ENCODE measurements at places on chromosomes 6 and 20. TPM values are rescaled to one million over a fixed set of nuclear protein-coding genes. Genes with fewer than 3 reads are reported as not detected.

DNA sequence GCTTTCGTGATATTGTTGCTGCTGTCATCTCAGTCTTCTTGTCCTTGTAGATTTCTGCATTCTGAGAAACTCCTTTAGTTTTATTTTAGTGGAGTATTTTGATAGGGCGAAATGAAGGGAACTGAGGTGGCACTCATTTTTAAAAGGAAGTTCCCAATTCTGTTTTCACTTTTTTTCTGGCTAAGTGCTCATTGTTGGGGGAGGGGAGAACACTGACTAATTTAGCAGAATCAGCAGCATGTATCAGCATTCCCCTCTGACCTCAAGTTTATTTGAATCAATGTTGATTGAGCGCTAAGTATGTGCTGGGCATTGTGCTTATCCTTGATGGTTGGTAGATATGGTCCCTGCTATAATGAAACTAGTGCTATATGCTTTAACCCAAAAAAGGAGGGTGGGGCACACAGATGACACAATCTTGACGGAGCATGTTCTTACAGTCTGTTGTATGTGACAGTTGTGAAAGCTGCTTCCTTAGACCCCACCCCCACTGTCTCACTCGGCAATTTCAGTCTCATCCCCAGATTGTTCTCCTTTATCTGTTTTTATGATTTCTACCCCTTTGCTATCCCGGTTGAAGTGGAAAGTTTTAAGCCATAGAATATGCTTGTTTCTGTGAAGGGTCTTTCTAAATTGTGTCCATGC is 262.4 kb downstream of the SOX4 start:
- no peak overlapping the region for H3K27ac ChIP-seq
- no peak for DNase-seq
- no peak overlapping the region for H3K4me3 ChIP-seq
- H3K27me3 ChIP-seq, result peaks cover 8% of the 10 kb centered on the region
- peaks cover 11% of the 10 kb centered on the region for H3K4me1 ChIP-seq

DNA sequence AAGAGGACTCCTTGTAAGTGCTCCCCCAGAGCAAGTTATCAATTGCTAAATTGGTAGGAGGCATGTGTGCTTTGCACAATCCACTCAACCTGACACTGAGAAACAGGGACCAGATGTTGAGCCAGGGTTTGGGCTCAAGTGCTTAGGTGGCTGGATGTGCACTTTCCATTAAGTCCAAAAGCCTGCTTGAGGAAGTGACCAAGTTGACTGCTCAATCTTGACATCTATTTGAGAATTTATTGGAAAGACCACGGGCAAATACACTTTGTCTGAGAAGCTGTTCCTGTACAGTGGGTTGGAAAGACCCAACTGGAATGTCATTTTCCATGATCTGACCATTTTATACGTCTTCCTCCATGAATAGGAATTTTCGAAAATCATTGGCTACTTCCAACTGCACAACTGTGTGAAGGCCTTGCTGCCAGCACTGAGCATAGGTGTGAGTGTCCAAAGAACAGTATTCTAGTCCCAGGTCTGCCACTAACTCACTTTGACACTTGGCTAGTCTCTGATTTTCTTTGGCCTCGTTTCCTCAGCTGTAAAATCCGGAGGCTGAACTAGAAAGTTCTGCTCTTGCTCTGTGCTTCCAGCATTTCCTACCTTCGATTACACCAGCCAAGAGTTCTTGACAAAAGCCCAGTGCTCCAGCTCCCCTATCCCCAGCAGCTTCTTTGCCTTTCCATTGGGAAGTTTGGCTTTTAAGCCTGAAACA is 186.9 kb upstream of the ECI2 start:
- no peaks in the 10 kb centered on the region for H3K4me1 ChIP-seq
- H3K27ac ChIP-seq, result no peak overlapping the region
- no peak for DNase-seq
- H3K36me3 ChIP-seq, result no peaks in the 10 kb centered on the region
- no peak overlapping the region for H3K4me3 ChIP-seq

- H3K36me3 ChIP-seq, result no peaks in the 10 kb centered on the region
- no peaks in the 10 kb centered on the region for H3K4me1 ChIP-seq
- no peak for DNase-seq
- H3K27ac ChIP-seq, result no peak overlapping the region
Observed at GRCh38 chr6:119757467-119757866, 407.9 kb upstream of the MAN1A1 start.

DNA sequence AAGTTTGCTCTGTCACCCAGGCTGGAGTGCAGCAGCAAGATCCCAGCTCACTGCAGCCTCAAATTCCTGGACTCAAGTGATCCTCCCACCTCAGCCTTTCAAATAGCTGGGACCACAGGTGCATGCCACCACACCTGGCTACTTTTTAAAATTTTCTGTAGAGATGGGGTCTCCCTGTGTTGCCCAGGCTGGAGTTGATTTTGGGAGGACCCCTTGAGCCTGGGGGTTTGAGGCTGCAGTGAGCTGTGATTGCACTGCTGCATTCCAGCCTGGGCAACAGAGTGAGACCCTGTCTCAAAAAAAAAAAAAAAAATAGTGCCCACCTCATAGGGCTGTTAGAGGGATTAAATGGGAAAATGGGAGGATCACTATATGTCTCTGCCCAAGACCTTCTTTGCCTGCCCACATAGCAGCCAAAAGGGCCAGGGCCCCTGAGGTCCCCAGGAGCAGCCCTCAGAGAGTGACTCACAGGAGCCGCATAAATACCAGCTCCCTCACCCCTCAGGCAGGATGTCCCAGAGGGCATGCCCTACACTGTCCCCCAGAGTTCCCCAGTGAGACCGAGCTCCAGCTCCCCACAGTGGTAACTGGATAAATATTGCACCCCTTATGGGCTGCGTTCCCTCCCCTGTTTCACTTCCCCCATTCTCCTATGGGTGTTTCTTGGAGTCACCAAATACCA is 11.7 kb upstream of the MDGA1 start:
- H3K36me3 ChIP-seq, result no peaks in the 10 kb centered on the region
- DNase-seq, result no peak
- H3K27ac ChIP-seq, result no peak overlapping the region

GRCh38 chr20:15332711-15333160 is 995.3 kb upstream of the FLRT3 start:
- H3K4me1 ChIP-seq, result no peaks in the 10 kb centered on the region
- H3K4me3 ChIP-seq, result no peak overlapping the region
- no peaks in the 10 kb centered on the region for H3K36me3 ChIP-seq
- no peak overlapping the region for H3K27ac ChIP-seq

- H3K4me3 ChIP-seq, result no peak overlapping the region
- H3K36me3 ChIP-seq, result no peaks in the 10 kb centered on the region
- H3K27me3 ChIP-seq, result no peaks in the 10 kb centered on the region
Observed at GRCh38 chr20:53786071-53786444, 192.4 kb upstream of the ZNF217 start.

DNA sequence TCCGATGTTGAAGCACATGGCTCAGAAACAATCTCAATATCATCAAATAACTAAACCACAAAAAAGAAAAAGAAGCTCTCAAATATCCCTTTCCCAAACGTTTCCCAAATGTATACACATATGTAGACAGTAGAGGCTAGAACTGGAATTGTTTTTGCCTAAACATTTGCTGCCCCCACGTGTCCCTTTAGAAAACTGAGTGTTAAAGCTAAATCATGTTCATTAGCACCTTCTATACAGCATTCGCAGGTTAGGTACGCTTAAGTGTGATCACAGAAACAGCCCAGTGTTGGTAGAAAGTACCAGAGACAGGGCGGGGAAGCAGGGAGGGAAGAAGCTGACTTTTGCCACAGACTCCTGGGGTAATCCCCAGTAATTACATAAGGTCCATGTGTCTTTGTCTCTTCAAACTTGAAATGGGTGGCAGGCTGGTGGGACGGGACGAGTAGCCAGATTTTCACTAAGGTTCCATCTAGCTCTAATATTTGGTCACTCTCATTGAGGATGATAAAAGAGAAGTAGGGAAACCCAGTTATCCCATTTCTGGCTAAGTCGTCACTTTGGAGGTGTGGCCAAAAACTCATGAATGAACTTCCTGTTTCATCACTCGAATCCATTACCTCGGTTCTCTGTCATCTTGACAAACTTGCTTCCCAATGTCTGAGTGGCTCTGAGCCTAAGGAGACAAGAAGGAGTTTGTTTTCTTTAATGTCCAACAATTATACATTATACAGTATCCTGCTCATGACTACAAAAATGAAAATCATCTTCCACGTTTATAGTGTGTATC is 15.0 kb upstream of the TFAP2A start:
- no peak for DNase-seq
- no peaks in the 10 kb centered on the region for H3K36me3 ChIP-seq
- H3K27me3 ChIP-seq, result peaks cover 44% of the 10 kb centered on the region
- no peak overlapping the region for H3K27ac ChIP-seq
- H3K4me1 ChIP-seq, result peaks cover 12% of the 10 kb centered on the region
- peak overlapping the region; percentile 68 for H3K4me3 ChIP-seq

DNA sequence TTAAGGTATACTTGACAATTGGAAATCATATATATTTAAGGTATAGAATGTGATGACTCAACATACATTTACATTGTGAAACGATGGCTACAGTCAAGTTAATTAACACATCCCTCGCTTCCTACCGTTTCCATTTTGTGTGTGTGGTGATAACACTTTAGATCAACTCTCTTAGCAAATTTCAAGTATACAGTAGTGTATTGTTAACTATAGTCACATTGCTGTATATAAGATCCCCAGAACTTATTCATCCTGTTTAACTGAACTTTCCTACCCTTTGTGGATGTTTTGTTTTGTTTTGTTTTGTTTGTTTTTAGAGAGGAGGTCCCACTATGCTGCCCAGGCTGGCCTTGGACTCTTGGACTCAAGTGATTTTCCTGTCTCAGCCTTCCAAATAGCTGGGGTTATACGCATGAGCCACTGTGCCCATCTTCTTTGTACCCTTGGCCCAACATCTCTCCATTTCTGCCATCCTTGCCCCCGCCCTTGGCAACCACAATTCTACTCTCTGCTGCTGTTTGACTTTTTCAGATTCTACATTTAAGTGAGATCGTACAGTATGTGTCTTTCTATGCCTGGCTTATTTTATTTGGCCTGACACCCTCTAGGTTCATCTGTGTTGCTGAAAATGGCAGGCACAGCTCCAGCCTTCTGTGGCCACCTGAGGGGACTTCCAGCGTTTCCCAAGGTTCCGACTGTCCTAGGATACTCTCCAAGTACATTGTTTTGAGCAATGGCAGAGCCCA is 90.5 kb upstream of the SNX9 start:
- no peaks in the 10 kb centered on the region for H3K4me1 ChIP-seq
- H3K36me3 ChIP-seq, result peaks cover 2% of the 10 kb centered on the region
- H3K27me3 ChIP-seq, result no peaks in the 10 kb centered on the region
- H3K4me3 ChIP-seq, result no peak overlapping the region
- no peak overlapping the region for H3K27ac ChIP-seq
- no peak for DNase-seq

DNA sequence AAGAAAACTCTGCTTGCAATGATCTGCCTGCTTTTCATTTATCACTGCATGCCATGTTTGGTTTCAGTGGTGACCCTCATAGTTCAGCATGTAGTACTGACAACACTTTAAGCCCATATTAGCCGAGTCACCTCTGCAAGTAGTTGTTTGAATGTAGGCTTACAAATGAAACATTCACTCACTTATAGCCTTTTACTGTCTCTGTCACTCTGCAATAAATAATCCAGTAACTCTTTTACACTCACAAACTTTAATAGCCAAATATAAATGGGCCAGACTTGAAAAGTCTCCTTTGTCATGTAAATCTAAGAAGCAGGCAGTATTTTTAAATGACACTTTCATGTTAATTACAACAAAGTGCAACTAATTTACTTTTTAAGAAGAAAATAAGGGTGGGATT is 1460.0 kb upstream of the ADGRB3 start:
- no peaks in the 10 kb centered on the region for H3K4me1 ChIP-seq
- no peaks in the 10 kb centered on the region for H3K27me3 ChIP-seq
- H3K4me3 ChIP-seq, result no peak overlapping the region
- H3K36me3 ChIP-seq, result no peaks in the 10 kb centered on the region

DNA sequence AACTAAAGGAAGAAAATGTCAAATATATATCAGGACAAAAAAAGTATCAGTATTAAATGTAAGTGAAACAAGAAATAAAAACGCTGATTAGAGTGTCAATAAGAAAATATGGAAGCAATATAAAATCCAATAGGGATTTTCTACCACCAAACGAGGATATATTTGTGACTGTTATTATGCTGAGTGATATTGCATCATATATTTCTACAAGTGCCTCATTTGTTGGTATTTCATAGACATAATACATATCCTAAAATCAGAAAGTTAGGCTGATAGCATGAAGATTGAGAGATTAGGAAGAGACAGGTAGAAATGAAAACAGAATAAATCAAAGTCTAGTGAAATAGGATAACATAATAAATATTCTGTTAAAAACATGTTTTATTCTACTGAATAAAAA is 429.2 kb upstream of the IRAK1BP1 start:
- H3K4me3 ChIP-seq, result no peak overlapping the region
- no peaks in the 10 kb centered on the region for H3K4me1 ChIP-seq
- H3K27ac ChIP-seq, result no peak overlapping the region
- no peaks in the 10 kb centered on the region for H3K36me3 ChIP-seq

DNA sequence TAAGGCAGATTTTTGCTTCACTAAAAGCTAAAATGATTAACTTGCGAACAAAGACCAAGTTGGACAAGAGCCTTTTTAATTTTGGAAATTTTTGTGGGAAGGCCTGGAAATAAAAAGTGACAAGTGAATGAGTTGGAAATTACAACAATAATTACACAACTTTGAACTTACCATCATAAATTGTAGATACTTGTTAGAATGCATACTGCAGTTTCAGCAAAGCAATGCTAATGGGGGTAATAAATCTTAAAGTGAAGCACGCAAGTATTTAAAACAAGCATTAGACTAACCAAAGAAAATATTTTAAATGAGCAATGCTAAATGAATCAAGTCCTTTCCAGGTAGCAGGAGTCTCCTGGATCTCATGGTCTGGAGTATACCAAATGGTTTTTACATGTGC is 83.2 kb upstream of the EYA4 start:
- H3K4me1 ChIP-seq, result no peaks in the 10 kb centered on the region
- no peak overlapping the region for H3K4me3 ChIP-seq
- no peak overlapping the region for H3K27ac ChIP-seq
- H3K36me3 ChIP-seq, result no peaks in the 10 kb centered on the region
- no peak for DNase-seq

GRCh38 chr6:89023591-89024441 is 56.7 kb upstream of the PNRC1 start:
- H3K36me3 ChIP-seq, result no peaks in the 10 kb centered on the region
- H3K4me1 ChIP-seq, result no peaks in the 10 kb centered on the region
- no peak overlapping the region for H3K4me3 ChIP-seq

TTLL9 gene
- total RNA-seq, result not detected

SLPI gene
- total RNA-seq, result not detected

CST2 gene
- total RNA-seq, result not detected

All from activated T-cell treated with anti-CD3 and anti-CD28 coated beads, Interleukin-2, amount 50 U/mL, for 72 hours (primary cell).